HepG2 (cell line): ENCODE measurements at places on chromosomes 11 and 22. TPM values are rescaled to one million over a fixed set of nuclear protein-coding genes. Genes with fewer than 3 reads are reported as not detected.

DNA sequence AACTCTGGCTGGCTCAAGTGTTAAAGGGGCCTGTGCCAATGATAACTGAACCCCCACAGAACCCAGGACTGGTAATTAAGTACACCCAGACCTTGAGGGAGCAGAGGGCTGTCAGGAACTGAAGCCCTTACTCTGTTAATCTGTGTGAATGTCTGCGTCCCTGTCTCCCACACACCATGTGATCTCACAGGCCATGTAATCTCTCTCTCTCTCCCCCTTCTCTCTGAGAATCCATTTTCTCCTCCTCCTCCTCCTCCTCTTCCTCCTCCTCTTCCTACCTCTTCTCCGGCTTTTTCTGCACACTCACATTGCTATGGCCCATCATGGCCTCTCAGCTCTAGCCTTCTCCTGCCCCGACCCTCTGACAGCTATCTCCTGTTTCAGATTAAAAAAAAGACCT, 14.6 kb upstream of the IRAG1 start:
- H3K36me3 ChIP-seq = no peaks in the 10 kb centered on the region
- no peak overlapping the region for H3K27ac ChIP-seq
- no peak for DNase-seq
- H3K27me3 ChIP-seq = no peaks in the 10 kb centered on the region

SYT8 gene
- total RNA-seq = 0.60 TPM in 1 of 2 replicates, not detected in the other

DNA sequence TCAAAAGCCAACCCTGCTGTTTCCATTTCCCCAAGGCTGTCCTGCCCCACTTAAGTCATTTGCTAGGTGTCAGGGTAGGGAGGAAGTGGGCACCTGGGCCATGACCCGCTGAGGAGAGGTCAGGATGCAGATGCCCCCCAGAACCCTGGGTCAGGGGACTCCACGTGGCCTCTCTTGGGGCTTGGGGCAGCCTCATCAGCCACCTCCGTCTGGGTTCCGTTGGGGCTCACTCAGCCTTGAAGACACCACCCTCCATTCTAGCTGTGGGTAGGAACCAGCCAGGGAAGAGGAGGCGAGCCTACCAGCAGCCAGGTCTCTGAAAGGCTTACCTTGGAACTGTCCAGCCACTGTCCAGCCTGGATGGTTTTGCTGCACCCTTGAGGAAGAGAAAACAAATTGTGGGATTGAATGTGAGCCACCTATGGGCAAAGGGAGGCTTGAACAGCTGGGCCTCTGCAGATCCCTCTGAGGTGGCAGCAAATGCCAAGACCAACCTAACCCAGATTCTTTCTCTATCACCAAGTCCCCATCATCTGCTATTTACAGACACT, 2.5 kb downstream of the APOL4 start:
- peak; percentile 24 for DNase-seq
- no peak overlapping the region for H3K27ac ChIP-seq
- no peaks in the 10 kb centered on the region for H3K36me3 ChIP-seq

DNA sequence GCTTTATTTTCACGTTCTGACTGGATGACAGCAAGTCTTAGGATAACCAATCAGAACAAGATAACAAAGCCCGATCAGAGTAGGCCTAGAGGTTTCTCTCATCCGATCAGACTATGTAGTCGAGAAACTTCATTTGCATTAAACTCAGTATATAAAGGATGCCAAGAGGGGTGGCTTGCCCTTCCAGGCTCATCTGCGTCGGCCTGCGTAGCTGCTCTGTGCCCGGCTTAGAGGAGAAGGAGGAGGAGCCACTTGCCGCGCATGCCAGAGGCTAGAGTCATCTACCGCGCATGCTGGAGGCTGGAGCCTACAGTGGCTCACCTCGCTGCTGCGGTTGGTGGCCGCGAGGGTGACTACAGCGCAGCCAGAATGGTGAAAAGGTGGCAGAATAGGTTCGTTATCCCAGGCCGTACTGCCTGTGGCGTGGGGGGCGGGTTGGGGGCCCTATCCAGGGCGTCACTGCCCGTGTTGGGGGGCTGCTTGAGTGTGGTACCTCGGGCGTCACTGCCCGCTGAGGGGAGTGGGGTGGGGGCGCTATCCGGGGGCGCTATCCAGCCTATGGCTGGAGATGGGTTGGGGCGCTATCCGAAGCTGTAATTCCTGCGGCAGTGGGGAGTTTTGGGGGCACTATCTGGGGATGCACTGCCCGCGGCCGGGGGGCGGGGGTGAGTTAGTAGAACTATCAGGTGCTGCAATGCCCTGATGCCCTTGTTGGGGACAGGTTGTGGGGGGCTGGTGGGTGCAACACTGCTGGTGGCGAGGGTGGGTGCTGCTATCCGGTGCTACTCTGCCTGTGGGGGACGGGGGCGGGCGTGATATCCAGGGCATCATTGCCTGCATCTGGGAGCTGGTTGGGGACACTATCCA, at the start of gene RFPL2:
TSS of gene RFPL2 (minus strand) at position 218 of the 867 bp plus-strand sequence. CDS start 2,622 bp downstream, outside the sequence.
- H3K36me3 ChIP-seq = no peaks in the 10 kb centered on the region
- no peak within 1 kb of the TSS for H3K27ac ChIP-seq
- peak; percentile 61 for DNase-seq
- peak within 1 kb of the TSS; percentile 36; the same call in 1 of the 2 replicates for H3K4me3 ChIP-seq
- H3K27me3 ChIP-seq = no peaks in the 10 kb centered on the region

SLC22A12 gene
- total RNA-seq = not detected in 2 replicates

DNA sequence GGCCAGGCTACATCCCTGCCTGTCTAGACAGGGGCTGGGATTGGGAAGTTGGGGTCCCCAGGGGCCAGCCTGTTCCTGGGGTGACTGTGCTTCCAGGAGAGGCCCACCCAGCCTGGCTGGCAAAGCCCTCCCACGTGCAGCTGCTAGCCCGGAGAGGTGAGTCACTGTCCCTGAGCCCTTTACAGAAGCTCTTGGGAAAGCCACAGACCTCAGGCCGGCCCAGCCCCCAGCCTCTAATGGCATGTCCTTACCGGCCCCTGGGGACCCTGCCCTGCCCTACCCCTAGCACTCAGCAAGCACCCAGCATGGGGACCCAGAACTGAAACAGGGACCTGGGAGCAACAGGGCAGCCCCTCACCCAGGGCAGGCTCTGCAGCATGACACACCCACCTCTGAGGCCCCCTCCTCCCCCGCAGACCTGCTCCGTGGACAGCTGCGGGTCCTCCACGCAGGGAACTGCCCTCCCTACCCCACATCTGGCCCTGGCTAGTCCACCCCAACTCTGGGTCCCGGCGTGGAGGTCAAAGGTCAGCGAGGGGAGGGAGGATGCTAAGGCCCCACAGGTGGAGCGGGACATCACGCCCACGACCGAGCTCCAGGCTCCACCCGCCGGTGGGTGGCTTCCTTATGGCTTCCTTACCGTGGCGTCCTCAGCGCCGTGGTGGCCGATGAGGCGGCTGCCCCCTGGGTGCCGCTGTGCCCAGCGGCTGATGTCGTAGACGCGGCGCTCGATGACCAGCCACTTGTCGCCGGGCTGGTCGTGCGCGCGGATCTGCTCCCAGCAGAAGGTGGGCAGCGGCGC, 615 bp downstream of the FADS3 start:
- H3K4me1 ChIP-seq = peaks cover 14% of the 10 kb centered on the region
- no peaks in the 10 kb centered on the region for H3K36me3 ChIP-seq
- no peak overlapping the region for H3K27ac ChIP-seq
- H3K27me3 ChIP-seq = no peaks in the 10 kb centered on the region
- DNase-seq = peak; percentile 56
- peak overlapping the region; percentile 60 for H3K4me3 ChIP-seq

DNA sequence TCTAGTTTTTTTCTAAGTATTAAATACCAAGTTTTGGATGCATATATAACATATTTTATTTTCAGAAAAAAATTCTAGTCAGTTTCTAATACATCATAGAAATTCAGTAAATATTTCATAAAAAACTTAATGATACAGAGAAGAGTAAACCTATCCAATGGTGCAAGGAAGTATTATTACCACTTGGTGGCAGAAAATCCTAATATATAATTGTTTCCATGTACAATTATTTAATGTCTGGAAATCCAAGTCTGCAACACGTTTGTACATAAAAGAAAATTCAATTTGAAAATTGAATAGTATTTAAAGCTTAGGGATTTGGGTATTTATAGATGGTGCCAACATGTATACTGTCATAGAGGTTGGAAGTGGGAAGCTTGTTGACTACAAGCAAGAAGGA, 127.0 kb downstream of the TRPC6 start:
- H3K27ac ChIP-seq = no peak overlapping the region
- no peaks in the 10 kb centered on the region for H3K36me3 ChIP-seq
- H3K4me1 ChIP-seq = no peaks in the 10 kb centered on the region

DNA sequence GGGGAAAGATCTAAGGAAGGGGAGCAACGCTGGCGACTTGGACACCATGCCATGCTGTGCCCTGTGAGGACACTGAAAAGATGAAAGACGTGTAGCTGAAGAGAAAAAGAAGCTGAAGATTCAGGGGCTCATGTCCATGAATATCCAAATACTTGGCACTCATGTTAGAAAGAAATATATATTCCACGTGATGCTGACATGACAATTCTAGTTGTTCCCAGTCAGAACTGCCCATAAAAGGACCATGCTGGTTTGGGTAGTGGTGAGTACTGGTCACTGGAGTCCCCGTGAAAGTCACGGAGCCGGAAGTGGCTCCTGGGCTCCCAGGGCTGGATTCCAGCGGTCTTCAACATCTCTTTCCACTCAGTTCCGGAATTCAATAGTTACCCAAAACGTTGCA, 9.9 kb downstream of the MS4A15 start:
- no peaks in the 10 kb centered on the region for H3K27me3 ChIP-seq
- no peaks in the 10 kb centered on the region for H3K4me1 ChIP-seq
- H3K4me3 ChIP-seq = no peak overlapping the region
- no peak overlapping the region for H3K27ac ChIP-seq

DNA sequence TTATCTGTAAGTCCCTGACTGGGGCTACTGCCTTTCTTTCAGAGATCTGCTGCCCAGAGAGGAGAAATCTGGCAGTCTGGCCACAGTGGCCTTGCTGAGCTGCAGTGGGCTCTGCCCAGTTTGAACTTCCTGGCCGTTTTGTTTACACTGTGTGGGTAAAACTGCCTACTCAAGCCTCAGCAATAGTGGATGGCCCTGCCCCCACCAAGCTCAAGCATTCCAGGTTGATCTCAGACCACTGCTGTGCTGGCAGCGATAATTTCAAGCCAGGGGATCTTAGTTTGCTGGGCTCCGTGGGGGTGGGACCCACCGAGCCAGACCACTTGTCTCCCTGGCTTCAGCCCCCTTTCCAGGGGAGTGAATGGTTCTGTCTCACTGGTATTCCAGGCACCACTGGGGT, 117.5 kb downstream of the TRPC6 start:
- peaks cover 32% of the 10 kb centered on the region for H3K4me1 ChIP-seq
- H3K27ac ChIP-seq = no peak overlapping the region
- no peak for DNase-seq

DNA sequence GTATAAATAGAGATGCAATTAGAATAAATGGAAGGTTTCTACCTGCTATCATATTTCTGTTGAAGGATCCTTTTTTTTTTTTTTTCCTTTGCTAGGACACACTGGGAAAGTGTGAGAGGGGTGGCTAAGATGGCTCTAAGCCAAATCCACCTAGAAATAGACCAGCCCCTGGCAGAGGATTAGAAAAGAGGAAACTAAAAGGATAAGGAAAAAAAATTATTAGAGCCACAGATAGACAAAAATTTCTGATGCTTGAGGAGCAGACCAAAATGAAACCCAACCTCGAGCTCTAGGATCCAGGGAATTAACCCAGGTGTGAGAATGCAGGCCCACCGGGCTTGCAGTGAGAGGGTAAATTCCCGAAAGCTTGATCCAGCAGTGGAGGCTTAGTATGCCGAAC, 262.3 kb downstream of the CADM1 start:
- DNase-seq = no peak
- H3K27me3 ChIP-seq = no peaks in the 10 kb centered on the region
- no peak overlapping the region for H3K4me3 ChIP-seq
- H3K36me3 ChIP-seq = peaks cover 30% of the 10 kb centered on the region

DNA sequence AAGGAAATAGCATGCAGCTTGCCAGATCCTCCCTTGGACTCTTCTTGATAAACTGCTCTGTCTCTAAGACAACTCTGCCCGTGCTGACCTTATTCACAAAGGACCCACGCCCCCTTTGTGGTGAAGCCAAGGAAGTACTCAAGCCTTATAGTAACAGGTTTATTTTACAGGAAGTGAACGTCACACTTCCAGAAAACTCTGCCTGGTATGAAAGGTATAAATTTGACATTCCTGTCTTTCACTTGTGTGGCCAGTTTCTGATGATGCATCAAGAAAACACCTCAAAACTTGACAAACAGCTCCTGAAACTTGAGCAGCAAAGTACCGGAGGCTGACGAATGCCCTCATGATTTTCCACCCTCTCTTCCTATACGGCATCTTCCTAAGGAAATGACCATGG, 12.5 kb upstream of the PELI3 start:
- 0 out of 2 replicates have a peak, but pooled peaks cover 2% of the 10 kb centered on the region for H3K4me1 ChIP-seq
- DNase-seq = no peak
- no peaks in the 10 kb centered on the region; the same call in 1 of the 2 replicates for H3K27me3 ChIP-seq
- no peak overlapping the region for H3K27ac ChIP-seq
- H3K4me3 ChIP-seq = no peak overlapping the region
- no peaks in the 10 kb centered on the region for H3K36me3 ChIP-seq

TENM4 gene
- not detected in 2 replicates for total RNA-seq

DNA sequence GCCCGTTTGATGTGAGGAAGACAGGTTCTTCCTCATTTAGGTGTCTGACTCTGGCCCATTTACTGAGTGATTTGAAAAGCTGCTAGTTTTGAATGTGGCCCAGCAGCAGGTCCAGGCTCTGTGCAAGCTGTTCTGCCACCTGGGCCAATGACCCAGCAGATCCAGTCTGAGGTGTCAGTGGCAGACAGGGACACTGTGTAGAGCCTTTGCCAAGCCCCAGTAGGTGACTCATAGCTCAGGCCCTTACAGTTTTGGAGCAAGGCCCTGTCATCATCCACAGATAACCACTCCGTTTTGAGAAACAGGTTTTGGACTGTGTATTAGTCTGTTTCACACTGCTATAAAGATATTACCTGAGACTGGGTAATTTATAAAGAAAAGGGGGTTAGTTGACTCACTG, 23.9 kb downstream of the TSPAN32 start:
- H3K27ac ChIP-seq = no peak overlapping the region
- DNase-seq = no peak
- no peaks in the 10 kb centered on the region for H3K36me3 ChIP-seq
